HFFc6 (cell line): ENCODE measurements at places on chromosomes 7 and 10.

DNA sequence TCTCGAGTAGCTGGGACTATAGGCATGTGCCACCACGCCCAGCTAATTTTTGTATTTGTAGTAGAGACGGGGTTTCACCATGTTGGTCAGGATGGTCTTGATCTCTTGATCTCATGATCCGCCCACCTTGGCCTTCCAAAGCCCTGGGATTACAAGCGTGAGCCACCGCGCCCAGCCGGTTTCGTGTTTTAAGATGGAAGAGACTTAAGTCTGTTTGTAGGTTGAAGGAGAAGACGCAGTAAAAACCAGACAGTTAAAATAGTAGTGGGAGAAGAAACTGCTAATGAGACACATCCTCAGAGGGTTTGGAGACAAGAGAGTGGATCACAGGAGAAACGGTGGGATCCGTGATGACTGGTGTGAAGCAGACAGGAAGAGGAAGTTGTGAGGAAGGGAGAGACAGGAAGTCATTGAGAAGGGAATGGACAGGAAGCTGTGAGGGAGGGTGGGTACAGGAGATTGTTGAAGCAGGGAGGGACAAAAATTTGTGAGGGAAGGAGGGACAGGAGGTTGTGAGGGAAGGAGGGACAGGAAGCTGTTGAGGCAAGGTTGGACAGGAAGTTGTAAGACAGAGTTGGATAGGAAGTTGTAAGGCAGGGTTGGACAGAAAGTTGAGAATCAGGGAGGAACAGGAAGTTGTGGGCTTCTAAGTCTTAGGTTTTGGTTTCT lies 115.5 kb downstream of the WDFY4 start:
- H3K4me1 ChIP-seq: peaks cover 12% of the 10 kb centered on the region
- H3K4me3 ChIP-seq: no peak overlapping the region
- no peak for DNase-seq
- peaks cover 27% of the 10 kb centered on the region for H3K27me3 ChIP-seq
- no peak overlapping the region for H3K27ac ChIP-seq
- H3K36me3 ChIP-seq: no peaks in the 10 kb centered on the region

DNA sequence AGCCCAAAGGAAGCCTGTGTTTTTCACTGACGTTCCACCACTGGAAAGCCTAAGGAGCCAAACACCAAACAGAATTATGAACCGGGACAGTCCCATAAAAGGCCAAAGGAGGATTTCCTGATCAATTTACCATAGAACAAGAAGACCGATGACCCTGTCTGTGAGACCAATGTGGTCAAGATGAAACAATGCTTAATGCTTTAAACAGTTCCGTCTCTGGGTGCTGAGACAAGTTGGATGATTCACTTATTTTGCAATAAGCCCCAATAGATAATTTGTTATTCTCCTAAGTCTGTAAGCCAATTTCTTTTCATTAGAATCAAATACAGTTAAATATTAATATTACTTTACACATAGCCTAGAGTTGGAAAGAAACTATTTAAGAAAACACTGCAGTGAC lies 134.9 kb downstream of the MICU1 start:
- no peaks in the 10 kb centered on the region for H3K36me3 ChIP-seq
- H3K27ac ChIP-seq: no peak overlapping the region
- H3K27me3 ChIP-seq: no peaks in the 10 kb centered on the region; the same call in 1 of the 2 replicates
- peak; percentile 6 for DNase-seq
- H3K4me3 ChIP-seq: no peak overlapping the region

DNA sequence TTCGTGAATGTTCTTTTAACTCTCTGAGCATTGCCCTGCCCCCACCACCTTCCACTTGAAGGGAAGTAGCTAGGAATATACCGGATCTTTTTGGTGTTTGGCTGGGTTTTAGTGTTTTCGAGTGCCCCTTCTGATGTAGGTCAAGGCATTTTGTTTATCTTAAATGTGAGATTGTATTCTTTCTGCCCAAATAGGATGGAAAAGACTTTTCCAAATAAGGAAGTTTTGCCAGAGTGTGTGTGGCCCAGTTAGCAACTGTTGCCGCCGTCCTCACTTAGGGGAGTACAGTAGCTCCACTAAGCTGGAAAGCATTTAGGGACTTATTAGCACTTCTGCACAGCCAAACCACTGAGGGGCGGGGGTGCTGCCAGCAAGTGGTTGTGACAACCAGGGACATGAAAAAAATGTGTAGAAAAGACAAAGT lies 29.8 kb upstream of the VCL start:
- H3K4me3 ChIP-seq: no peak overlapping the region
- H3K4me1 ChIP-seq: peaks cover 43% of the 10 kb centered on the region
- no peak for DNase-seq
- H3K36me3 ChIP-seq: no peaks in the 10 kb centered on the region

DNA sequence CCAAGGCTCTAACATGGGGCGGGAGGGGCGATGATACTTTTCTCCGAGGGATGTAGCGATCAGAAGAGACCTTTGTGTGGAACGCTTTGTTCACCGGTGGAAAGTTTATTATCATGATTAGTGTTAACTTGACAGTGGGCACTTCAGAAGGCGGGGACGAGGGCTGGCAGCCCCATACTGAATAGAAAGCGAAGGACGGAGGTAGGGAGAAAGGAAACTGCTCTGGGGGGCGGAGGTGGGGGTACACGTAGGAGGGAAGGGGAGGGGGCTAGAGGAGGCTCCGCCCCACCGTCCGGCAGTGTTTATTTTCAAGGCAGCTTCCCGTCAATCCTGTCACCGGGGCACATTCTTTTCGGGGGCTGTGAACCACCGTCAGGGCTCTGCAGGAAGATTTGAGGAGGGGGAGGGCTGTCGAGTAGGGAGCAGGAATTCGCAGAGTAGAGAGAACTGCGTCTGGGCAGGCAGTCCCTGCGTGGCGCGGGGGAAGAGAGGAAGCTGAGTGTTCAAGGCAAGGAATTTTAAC lies 9.4 kb upstream of the NKX2-3 start:
- peaks cover 5% of the 10 kb centered on the region; the same call in 1 of the 2 replicates for H3K4me1 ChIP-seq
- peaks cover 81% of the 10 kb centered on the region for H3K27me3 ChIP-seq
- 0 out of 2 replicates have a peak overlapping the region, but pooled peaks have one; percentile 21 for H3K4me3 ChIP-seq
- no peaks in the 10 kb centered on the region for H3K36me3 ChIP-seq

GRCh38 chr7:51139796-51140195 lies 176.8 kb downstream of the COBL start:
- no peaks in the 10 kb centered on the region for H3K36me3 ChIP-seq
- H3K4me1 ChIP-seq: no peaks in the 10 kb centered on the region
- no peak for DNase-seq
- H3K27ac ChIP-seq: no peak overlapping the region
- no peak overlapping the region for H3K4me3 ChIP-seq

DNA sequence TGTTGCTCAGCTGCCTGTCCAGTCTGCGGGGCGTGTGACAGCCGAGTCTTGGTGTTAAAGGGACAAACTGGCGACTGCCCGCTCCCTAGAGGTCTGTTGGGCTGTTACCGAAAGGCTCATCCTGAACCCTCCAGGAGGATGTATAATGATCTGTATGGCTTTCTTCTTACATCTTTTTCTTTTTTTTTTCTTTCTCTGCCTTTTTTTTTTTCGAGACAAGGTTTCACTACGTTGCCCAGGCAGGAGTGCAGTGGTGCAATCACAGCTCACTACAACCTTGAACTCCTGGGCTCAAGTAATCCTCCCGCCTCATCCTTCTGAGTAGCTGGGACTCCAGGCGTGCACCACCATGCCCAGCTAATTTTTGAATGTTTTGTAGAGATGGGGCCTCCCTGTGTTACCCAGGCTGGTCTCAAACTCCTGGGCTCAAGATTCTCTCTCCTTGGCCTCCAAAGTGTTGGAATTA lies 857 bp downstream of the INTS15 start:
- H3K4me1 ChIP-seq: peaks cover 6% of the 10 kb centered on the region
- peaks cover 7% of the 10 kb centered on the region for H3K36me3 ChIP-seq
- no peaks in the 10 kb centered on the region; the same call in none of the 2 replicates for H3K27me3 ChIP-seq

GRCh38 chr7:101728128-101728527 lies 89.3 kb upstream of the CUX1 start:
- no peak overlapping the region for H3K27ac ChIP-seq
- no peaks in the 10 kb centered on the region for H3K4me1 ChIP-seq

DNA sequence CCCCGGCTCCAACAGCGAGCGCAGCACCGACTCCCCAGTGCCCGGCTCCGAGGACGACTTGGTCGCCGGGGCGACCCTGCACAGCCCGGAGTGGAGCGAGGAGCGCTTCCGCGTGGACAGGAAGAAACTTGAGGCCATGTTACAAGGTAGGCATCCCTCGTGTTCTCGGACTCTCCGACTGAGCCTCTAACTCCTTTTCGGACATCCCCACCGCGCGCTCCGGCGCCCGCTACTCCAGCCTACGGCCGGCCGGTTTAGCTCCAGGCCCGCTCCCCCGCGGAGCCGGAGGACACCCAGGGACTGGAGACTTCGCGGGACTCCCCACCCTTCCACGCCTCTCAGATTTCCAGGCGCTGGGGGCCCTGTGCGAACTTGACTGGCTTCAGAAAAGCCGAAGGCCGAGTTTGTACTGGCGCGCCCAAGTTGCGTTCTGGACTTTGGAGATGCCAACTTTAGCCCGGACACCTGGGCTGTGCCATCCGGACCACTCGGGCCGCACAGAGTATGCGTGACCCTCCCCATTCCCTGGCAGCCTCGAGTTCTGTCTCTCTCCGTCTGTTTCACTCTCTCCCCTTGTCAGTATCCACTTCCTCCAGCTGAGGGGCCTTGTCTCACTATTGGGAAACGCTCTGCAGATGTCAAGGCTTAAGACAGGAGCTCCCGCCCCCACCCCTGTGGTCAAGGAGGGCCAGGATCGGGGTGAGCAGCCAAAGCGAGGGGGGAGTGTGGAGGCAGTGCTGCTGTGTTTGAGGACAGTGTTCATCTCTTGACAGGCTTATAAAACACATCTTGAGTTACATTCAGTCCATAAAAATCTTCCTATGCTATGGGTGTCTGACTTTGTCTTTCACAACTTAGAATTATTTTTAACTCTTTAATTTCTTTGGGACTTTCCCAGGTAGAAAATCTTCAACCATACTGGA lies 777 bp downstream of the BICC1 start:
- H3K4me3 ChIP-seq: peak overlapping the region; percentile 95
- H3K36me3 ChIP-seq: peaks cover 23% of the 10 kb centered on the region
- H3K4me1 ChIP-seq: peaks cover 34% of the 10 kb centered on the region

GRCh38 chr10:119807960-119808697 lies 64.5 kb downstream of the MCMBP start:
- no peak overlapping the region for H3K4me3 ChIP-seq
- peak; percentile 61 for DNase-seq
- peak overlapping the region; percentile 60 for H3K27ac ChIP-seq
- H3K4me1 ChIP-seq: peaks cover 44% of the 10 kb centered on the region

GRCh38 chr7:15874774-15875173 lies 188.3 kb upstream of the MEOX2 start:
- no peak overlapping the region for H3K4me3 ChIP-seq
- H3K27ac ChIP-seq: no peak overlapping the region
- no peak for DNase-seq
- no peaks in the 10 kb centered on the region for H3K36me3 ChIP-seq
- H3K4me1 ChIP-seq: no peaks in the 10 kb centered on the region

DNA sequence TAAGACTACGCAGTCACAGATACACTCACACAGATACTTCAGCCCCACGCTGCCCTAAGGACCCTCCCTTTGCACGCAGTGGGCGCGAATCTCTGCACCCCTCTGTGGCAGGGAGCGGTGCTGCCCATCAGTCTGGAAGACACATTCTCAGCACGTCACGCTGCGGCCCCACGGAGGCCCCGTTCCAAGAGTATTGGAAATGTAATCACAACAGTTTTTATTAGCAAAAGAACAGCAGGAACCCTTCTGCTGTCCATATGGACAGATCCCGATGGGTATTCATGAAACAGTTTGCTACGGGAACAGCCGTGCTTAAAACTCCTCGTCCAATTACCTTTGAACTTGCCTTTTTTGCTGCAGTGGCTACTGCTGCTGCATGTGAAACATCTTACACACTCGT lies 131.0 kb downstream of the RPS24 start:
- H3K27ac ChIP-seq: no peak overlapping the region
- no peak overlapping the region for H3K4me3 ChIP-seq
- no peak for DNase-seq
- H3K27me3 ChIP-seq: peaks cover 17% of the 10 kb centered on the region
- peaks cover 6% of the 10 kb centered on the region for H3K4me1 ChIP-seq

DNA sequence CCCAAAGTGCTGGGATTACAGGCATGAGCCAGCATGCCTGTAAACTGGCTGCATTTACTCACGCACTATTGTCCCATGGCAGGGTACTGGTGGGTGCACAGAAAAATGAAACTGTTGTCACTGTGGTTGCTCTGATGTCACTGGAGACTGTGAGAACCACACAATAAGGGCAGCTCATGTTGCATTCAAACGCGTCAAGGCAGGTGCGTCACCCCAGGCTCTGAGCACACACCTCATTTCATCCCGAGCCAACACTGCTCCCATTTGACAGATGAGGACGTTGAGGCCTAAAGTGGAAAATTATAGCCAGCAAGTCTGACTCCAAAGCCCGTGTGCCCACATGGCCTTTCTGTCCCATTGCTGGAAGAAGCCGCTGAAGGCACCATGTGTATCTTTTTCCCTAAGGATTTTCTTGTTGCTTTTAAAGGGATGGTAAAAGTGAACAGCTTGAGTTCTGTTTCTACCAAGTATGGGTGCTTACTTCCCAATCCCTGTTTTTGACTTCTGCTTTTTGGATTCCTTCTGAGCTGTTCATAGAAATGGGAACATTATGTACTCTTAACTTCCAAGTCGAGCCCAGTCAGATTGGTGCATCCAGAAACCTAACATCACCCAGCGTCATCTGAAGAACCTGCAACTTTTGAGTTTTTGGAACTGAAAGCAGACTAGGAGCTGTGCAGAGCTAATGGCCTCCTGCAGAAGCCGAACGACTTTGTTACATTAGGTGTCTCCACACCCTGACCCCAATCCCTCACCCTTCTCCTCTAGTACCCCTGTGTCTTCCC lies 60.1 kb upstream of the CARD11 start:
- peaks cover 2% of the 10 kb centered on the region; the same call in 1 of the 2 replicates for H3K36me3 ChIP-seq
- DNase-seq: no peak
- no peaks in the 10 kb centered on the region for H3K4me1 ChIP-seq
- H3K27me3 ChIP-seq: peaks cover 1% of the 10 kb centered on the region
- H3K4me3 ChIP-seq: no peak overlapping the region

- H3K27ac ChIP-seq: peak overlapping the region; percentile 80
- H3K4me3 ChIP-seq: peak overlapping the region; percentile 54; the same call in 1 of the 2 replicates
- peak; percentile 44 for DNase-seq
- H3K27me3 ChIP-seq: no peaks in the 10 kb centered on the region
- peaks cover 44% of the 10 kb centered on the region for H3K36me3 ChIP-seq
- peaks cover 87% of the 10 kb centered on the region for H3K4me1 ChIP-seq
These were observed 41.0 kb downstream of the UBE2H start for GRCh38 chr7:129911790-129912189.

GRCh38 chr7:127998671-127999070 lies 32.6 kb downstream of the LRRC4 start:
- H3K4me1 ChIP-seq: peaks cover 38% of the 10 kb centered on the region
- H3K27me3 ChIP-seq: no peaks in the 10 kb centered on the region; the same call in 1 of the 2 replicates
- H3K27ac ChIP-seq: no peak overlapping the region
- H3K4me3 ChIP-seq: no peak overlapping the region
- H3K36me3 ChIP-seq: peaks cover 25% of the 10 kb centered on the region; the same call in 1 of the 2 replicates
